ENCODE measurements at places on chromosomes 11 and 22.

DNA sequence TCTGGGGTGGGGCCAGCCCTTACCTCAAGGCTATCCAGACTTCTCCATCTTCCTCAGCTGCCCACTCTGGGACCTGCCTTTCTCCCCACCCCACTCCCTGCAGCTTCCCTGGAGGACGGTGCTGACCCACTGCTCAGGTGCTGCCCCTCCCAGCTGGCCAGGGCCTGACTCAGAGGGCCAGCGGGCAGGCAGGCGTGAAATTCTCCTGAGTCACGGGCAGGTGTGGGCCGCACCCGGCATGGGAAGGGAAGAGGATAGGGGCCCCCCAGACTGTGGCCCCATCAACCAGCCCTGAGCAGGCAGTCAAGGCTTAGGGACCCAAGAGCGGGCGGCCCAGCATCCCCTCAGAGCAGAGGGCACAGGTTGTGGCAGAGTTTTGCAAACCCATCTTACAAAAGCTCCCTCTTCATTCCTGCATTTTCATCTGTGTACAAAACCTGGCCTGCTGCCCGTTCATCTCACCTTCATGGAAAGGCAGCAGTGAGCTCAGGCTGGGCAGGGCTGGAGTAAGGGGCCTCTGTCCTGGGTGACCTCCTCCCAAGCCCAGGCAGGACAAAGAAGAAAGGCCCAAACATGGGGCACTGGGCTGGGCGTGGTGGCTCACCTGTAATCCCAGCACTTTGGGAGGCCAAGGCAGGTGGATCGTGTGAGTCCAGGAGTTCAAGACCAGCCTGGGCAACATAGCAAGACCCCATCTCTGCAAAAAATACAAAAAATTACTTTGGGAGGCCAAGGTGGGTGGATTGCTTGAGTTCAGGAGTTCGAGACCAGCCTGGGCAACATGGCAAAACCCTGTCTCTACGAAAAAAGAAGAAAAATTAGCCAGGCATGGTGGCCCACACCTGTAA, 6.1 kb downstream of the RHOD start:
- no peak for DNase-seq

GRCh38 chr11:83088965-83089364, 17.3 kb upstream of the RAB30 start:
- DNase-seq = peak; percentile 32

DNA sequence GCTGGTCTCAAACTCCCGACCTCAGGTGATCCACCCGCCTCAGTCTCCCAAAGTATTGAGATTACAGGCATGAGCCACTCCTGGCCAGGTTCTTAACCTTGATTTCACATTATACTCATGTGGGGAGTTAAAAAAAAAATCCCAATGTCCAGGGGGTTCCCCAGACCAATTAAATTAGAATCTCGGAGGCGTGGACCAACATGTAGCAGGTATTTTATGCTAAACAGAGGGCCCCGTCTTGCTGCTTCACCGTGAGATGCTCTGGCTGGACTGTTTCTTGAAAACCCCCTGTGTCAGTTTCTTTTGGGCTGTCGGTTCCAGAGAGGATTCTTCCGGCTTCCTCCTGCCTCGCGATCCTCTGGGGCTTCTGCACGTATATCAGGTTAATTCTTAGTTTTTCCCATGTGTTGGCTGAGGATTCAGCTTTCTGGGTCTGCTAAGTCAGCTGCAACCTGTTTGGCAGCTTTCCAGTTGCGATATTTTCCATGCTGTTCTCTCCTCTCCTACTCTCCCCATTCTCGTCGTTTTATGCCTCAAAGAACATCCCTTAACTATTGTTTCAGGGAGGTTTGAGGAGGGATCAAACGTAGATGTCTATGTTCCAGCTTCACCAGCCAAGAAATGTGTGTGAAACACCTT, 50.6 kb upstream of the ACCSL start:
- peak; percentile 8 for DNase-seq

- DNase-seq = no peak
Observed at GRCh38 chr22:25393121-25393805, 171.2 kb upstream of the GRK3 start.

DNA sequence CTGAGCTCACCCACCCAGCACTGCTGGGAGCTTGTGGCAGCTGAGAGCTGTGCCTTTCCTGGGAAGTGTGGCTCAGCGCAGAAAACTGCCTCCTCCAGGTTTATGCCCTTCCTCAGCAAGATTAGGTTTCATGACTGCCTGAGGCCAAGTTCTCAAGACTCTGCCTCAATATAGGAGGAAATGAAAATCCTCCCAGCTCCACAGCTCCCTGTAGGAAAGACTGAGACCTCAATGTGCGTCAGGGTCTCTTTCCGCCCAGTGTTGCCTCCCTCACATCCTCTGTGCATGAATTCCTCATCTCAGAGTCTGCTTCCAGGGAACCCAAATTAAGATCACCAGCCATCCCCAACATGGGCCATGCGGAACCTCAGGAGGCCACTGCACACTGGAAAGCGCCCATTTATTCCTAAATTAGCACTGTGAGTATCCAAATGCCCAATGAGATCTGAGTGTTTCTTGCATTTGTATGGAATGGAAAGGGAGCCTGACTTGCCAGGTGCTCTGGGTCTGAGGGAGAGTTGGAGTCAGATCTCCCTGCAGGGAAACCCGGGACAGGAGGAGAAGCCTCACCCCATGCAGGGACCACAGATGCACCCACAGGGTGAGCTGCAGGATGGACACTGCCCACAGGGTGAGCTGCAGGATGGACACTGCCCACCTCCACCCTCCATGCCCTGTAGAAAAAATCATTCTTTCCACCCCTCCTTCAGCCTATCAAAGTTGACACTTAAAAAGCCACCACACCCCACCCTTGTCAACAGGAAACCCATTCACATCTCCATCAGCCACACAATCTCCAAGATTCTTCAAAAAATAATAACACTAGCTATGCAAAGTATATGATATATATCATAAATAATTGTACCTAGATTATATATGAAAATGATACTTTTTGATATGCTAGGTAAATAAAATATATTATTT, 97.4 kb upstream of the IGLL5 start:
- no peak for DNase-seq

- DNase-seq = no peak
Observed at GRCh38 chr11:38721586-38722315, 2123.7 kb upstream of the RAG2 start.

- DNase-seq = peak; percentile 35
Observed at GRCh38 chr11:64571410-64572091, 19.5 kb upstream of the SLC22A12 start.

DNA sequence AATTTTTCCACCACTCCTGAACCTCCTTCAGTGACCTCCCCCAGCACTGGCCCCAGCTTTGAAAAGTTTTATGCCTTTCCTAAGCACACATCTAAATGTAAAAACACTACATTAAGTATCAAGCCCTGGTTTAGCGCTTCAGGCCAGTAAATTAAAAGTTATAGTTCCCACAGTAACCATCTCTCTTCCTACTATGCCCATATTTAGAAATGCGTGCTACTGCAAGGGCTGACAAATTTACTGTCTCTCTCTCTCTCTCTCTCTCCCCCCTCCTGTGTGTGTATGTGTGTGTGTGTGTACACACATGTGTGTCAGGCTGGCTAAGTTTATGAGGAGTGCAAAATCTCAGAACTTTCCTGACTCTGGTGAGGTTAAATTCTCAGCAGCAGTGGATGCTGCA, 231.4 kb downstream of the LARGE1 start:
- DNase-seq = no peak

GRCh38 chr11:45078236-45079074, 68.0 kb upstream of the PRDM11 start:
- DNase-seq = peak; percentile 56

DNA sequence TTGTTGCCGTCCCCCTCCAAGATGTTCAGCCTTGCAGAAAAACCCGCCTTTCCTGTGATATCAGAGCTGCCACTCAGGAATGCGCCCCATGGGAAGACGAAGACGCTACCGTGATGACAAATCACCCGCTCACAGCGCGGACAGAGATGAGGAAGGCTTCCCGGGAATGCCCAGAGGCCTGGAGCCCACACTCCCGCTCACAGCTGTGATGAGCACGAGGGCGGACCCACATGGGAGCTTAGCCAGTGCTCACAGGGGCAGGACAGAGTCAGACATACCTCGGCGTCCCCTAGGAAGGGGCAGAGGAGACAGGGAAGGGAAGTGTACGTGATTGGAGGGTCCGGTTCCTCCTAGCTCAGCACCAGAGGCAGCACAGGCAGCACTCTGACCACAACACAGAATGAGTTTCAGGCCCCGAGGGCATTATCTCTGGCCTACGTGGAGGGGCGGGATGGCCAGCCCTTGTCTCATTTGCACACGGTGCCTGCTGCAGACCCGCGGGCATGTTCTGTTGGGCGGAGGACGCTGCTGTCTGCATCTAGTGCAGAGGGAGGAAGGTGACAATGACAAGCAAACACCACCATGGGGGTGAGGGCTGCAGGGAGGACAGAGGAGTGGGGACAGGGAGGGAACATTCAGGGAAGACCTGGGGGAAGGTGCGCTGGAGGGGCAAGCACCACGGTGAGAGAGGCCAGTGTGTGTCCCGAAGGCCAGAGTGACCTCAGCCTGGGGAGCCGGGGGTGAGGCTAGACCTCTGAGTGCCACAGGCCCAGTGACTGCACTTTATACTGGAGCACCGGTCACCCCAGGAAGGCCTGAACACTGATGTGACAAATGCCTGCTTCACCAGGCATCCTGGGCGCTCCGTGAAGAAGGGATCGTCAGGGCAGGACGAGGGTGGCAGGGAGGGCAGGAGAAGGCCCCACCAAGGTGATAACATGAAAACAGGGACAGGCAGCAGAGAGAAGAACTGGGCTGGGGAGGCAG, 79.6 kb downstream of the CELSR1 start:
- DNase-seq = no peak

DNA sequence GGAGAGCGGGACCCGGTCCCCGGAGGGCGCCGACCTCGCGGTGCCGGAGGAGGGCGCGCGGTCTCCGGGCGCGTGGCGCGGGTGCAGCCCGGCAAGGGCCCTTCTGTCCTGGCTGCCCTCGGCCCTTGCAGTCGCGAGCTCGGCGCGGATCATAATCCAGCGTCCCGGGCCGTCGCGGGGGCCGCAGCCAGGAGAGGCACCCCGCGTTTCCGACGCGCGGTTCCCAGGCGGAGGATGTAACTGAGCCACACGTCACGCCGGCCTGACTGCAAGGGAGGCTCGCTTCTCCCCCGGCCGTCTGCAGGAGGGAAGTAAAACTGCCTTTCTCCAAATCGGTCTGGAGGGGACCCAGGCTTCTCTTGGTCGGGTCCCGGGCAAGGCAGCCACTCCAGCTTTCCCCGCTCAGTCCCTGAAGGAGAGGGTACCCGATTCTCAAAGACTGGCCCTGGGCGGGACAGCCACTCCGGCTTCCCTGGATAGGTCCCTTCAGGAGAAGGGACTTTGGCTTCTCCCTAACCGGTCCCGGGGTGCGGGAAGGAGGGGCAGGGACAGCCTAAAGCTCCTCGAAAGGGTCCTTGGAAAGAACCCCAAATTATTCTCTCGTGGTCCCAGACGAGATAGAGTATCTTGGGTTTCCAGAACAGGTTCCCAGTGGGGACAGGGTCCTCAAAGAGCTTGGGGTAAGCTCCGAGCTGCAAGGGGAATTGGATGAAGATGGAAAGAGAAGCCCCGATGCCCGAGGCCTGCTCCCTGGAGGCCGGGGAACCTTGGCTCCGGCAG, 836 bp downstream of the SPON1 start:
- peak; percentile 52 for DNase-seq
